Upper lobe of left lung (tissue), 6 donors: ENCODE measurements at places on chromosomes 12 and 14. TPM values are rescaled to one million over a fixed set of nuclear protein-coding genes. Genes with fewer than 3 reads are reported as not detected.

The EPS8 gene
- total RNA-seq, result 68.0 TPM

The APOF gene
- not detected for total RNA-seq

The SPX gene
- not detected for total RNA-seq

The PDZRN4 gene
- total RNA-seq, result not detected
